ENCODE measurements at places on chromosomes 6 and 20.

DNA sequence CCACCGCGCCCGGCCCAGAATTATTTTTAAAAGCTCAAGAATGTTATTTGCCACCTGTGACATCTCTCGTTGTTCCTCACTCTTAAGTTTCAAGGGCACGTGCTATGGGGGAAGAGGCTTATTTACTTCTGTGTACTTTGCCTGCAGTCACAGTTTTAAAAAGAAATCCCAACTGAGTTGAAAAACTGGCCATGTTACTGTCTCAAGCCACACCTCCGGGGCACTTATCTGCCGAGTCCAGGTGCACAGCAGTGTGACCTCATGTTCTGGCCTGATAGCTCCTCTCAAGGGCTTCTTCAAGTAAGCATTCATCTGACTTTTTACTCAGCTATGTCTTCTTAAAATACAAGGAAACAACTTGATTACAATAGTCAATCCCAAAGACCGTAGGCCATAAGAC, 34.5 kb downstream of the SHLD1 start:
- no peak for DNase-seq

- DNase-seq: no peak
Measured at GRCh38 chr20:11219192-11219591, 545.4 kb upstream of the JAG1 start.

GRCh38 chr20:63497946-63498935, 642 bp downstream of the EEF1A2 start:
- no peak for DNase-seq

DNA sequence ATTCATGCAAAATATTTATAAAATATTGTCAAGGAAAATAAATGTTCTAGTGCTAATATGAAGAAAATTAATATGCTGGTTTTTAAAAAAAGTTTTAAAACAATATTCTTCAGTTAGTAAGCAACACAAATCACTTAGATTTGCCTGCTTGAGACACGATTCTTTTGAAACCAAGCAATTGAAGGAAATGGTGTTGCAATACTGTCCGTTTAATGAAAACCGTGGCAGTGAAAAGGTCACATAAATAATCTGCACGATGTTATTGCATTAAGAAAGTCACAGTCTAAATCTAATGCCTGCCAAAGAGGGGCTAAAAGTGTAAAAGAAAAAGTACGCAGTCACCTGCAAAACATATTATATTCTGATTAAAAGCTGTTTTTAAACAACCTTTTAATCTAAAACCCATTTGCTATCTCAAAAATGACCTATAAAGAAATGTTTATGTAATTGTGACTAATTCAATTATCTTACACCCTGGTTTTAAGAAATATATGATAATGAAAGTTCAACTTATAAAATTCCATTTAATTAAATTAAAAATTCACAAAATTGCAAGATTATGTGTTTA, 143.0 kb downstream of the GMDS start:
- DNase-seq: no peak

- DNase-seq: peak; percentile 52
Measured at GRCh38 chr20:461254-462198, 807 bp downstream of the TBC1D20 start.

DNA sequence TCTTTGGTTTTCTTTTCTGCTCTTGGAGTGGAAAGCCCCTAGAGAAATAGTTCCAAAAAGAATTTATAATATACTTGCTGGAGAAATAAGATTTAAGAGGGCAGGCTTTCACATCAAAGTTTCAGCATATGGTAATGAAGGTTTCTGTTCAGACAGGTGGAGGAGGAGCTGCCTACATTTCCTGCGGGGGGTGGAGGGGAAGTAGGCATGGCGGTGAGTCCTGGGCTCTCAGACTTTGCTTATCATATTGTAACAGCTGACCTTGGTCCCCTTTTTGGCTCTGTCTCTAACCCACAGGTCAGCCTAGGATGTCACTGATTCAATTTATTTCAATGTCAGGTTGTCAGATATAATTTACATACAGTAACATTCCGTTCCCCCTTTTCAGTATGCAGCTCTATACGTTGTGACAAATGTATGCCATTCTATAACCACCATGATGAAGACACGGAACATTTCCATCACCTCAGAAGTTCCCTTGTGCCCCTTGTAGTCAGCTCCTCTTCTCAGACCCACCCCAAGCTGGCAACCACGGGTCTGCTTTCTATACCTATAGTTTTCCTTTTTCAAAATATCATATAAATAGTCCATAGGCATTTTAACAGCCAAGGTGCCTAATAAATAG, 77.6 kb upstream of the GGTLC1 start:
- DNase-seq: no peak

- DNase-seq: no peak
Measured at GRCh38 chr6:39646751-39647420, 78.3 kb downstream of the KIF6 start.

- peak; percentile 49 for DNase-seq
Measured at GRCh38 chr6:71393981-71394432, 105.4 kb downstream of the OGFRL1 start.

GRCh38 chr20:52004715-52005114, 186.9 kb downstream of the ZFP64 start:
- DNase-seq: peak; percentile 72

GRCh38 chr6:52982680-52983079, 12.4 kb downstream of the GSTA4 start:
- DNase-seq: no peak

GRCh38 chr6:31954511-31954910, 4.3 kb downstream of the NELFE start:
- DNase-seq: no peak

DNA sequence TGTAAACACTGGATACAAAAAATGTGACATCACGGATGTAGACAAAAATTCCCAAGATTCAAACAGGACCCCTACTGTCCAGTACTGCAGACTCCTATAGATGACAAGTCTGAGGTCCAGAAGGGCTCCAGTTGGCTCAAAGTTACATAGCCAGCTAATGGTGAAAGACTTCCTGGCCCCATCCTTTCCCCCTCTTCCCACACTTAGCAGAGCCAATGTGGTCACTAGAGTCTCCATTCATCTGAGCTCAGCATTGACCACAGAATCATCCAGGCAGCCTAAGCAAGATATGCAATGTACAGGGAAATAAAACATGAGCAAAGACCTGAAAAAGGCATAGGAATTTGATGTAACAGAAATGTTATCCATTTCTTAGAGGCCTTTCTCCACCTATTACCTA, 180.5 kb downstream of the ADAT2 start:
- peak; percentile 82 for DNase-seq

DNA sequence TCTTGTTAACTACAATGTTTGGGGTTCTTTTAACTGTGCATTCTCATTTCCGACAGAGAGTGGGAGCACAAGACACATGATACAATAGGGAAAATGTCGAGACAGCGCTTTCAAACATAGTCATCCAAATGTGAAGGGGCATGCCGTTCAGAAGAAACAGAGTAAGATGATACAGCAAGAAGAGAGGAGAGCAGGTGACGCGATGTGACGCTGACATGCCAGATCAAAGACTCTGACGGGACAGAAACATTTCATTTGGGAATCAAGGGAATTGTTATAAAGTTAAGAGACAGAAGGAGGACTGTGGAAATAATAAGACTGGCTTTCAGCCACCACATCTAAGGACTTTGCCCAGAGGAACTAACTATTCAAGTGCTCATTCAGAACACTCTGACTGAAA, 117.4 kb downstream of the FAXC start:
- DNase-seq: no peak

DNA sequence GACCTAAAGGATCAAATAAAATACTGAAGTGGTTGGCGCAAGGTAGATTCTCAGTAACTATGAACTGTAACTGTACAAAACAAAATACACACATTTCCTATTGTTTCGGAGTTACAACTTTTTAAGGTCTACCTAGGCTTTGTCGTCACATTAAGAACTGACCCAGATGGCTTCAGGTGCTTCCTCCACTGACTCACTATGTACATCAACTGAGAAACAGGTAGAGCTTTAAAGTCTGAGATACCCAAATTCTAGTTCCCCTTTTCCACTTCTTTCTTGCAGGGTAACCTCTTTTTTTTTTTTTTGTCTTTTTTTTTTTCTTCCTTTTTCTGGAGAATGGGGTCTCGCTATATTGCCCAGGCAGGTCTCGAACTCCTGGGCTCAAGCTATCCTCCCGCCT, 5.5 kb downstream of the SNRPB start:
- no peak for DNase-seq

DNA sequence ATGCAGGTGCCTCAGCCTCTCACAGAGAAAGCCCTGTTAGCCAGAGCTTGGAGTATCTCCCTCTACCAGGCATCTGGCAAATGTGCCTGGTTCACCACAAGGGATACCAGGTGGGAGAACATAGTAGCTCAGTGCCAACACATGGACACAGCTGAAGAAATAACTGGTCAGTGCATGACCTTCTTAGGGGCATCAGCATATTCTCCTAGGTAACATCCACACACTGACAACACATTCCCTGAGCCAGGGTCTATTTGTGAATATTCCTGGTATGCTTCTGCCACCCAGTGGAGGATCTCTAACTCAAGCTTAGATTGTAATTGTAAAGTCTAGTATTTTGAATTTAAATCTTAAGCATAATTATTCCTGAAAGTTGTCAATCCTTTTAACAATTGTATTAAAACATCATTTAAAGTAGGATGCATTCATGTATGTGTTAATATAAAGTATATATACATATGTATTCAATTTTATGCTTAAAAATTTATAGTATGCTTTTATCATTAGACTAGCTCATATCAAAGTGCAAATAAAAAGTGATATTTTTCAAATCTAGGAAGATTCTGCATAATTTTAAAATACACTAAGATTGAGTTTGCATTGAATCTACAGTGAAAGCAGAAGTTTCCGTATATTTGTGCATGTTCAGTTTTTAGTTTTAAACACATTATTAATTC, 45.3 kb upstream of the COL21A1 start:
- DNase-seq: peak; percentile 60

DNA sequence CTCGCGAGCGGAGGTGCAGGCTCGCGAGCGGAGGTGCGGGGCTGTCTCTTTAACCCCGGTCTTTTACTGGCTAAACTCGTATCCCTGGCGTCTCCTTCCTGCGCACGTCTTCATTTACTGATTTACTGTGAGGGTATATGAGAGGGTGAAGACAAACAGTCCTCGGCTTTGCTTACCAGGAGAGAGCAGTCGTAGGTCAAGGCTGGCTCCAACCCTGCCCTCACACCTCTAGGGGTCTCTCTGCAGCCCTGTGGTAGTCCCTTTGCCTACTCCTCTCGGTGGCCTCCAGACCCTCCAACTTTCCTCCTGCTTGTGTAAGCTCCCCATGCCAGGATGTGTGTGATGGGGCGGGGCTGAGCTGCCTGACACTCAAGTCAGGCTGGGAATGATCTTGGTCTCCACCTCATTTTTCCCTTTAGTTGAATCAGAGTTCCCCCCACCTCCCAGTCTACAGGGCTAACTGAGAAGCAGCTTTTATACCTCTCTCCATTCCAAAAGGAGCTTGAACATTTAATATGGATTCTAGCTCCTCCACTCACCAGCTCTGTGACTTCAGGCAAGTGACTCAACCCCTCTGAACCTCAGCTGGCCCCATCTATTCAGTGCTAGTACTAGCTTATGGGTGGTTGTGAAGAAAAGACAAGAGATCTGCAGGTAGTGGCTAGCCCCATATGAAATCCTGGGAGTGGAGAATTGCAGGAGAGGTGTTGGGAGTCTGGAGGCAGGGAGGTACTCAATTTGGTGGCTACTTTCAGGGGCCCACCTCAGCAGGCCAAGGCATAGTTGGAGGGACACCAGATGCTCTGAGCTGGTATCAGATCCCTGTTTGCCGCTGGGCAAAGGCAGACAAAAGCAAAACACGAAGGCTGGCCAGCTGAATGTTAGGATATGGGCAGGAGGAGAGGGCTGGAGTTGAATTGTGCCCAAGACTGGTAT, 902 bp downstream of the SLC29A1 start:
- DNase-seq: no peak

DNA sequence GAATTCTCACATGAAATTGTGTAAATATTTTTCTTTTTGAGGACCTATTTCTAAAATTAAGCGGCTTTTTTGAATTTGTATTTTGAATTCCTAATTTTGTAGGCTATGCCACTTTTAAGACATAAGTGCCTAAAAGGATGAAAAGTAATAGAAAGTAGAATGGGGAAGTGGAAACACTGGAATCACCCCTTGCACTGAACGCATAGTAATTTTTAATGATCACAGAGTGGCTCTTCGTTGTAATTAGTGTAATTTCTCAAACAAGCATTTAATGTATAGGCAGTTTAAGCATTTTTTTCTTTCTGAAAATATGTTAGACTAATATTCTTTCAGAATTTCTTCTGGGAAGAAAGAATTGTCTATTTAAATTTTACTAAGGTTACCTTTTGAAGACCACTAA, 73.2 kb downstream of the ARID1B start:
- no peak for DNase-seq

- DNase-seq: no peak
Measured at GRCh38 chr6:110322874-110323242, 35.3 kb downstream of the METTL24 start.

DNA sequence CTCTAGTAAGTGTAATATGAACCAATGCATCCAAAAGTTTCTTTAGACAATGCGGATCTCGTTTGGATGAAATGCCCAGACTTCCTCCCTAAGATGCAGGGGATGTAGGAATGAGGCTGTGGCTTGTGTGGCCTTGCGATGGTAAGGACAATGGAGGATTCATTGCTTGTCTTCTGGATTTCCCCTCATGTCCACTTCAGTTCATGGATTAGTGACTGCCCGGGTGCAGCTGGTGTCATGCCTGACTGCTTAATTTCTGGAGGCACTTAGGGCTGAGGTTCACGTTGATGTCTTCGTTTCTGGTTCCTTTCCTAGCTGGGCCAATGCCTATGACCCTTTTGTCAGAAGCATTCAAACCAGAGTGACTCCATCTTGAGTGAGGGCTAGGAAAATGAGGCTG, 93.8 kb downstream of the SCP2D1 start:
- no peak for DNase-seq

DNA sequence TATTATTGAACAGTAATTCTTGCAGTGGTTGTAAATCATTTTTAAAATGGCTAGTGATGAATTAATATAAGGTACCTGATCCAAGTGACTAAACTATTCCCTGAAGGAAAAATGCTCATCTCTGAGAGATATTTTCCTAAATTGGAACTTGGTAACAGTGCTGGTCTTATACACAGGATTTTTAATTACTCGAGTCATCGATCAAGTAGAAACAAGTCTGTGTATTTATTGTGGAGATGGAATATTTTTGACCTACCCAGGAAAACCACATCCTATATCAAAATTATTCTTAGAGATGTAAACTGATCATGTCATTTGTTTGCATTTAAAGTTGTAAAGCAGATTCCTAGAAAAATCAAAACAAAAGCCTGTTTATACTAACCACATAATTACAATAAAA, 166.9 kb downstream of the MOXD1 start:
- no peak for DNase-seq
